ENCODE measurements at places on chromosomes 1 and 21.

- no peak for DNase-seq
Measured at GRCh38 chr1:220353229-220354012, 81.2 kb upstream of the RAB3GAP2 start.

- DNase-seq, result no peak
Measured at GRCh38 chr1:44239961-44240371, 26.7 kb downstream of the DMAP1 start.

- DNase-seq, result no peak
Measured at GRCh38 chr1:155458111-155458510, 104.5 kb downstream of the ASH1L start.

- no peak for DNase-seq
Measured at GRCh38 chr1:202862679-202863560, 26.0 kb downstream of the RABIF start.

GRCh38 chr21:37848721-37849490 is 67.4 kb downstream of the KCNJ6 start:
- no peak for DNase-seq

DNA sequence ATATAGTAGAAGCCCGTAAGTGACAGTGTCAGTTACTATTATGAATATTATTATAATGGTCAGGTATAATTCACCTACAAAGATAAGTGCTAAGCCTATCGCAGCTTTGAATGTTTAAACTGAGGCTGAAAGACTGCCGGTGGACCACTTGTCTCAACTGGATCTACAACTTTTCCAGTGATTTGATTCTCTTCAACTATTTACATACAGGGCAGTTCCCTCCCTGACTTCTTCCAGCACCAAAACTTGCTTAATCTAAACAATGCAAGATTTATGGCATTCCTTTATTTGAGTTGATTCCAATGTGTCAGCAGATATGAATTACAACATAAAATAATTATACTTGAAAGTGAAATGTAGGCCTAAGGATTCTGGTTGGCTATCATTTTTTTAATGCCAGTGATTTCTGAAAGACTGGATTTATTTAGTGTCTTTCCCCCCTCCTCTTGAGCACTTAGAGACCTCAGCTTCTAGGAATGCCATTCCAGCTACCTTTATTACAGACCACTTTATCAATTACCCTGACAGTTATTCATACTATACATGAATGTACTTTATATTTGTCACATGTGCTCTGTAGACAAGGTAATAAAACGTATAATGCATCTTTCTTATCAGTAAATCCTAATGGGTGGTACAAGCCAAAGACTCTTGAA is 153.3 kb upstream of the C8B start:
- no peak for DNase-seq
